ENCODE measurements at places on chromosomes 7 and 10. TPM values are rescaled to one million over a fixed set of nuclear protein-coding genes. Genes with fewer than 3 reads are reported as not detected.
A peak's percentile ranks its signal among the peaks of the same experiment; 100 is the strongest.

- DNase-seq, result peak; percentile 35
Measured at GRCh38 chr10:92573091-92573797, 649 bp downstream of the IDE start.

- no peak for DNase-seq
Measured at GRCh38 chr10:68166871-68167585, 57.7 kb downstream of the MYPN start.

GRCh38 chr7:115249080-115249479 is 327.2 kb downstream of the MDFIC start:
- DNase-seq, result no peak

DNA sequence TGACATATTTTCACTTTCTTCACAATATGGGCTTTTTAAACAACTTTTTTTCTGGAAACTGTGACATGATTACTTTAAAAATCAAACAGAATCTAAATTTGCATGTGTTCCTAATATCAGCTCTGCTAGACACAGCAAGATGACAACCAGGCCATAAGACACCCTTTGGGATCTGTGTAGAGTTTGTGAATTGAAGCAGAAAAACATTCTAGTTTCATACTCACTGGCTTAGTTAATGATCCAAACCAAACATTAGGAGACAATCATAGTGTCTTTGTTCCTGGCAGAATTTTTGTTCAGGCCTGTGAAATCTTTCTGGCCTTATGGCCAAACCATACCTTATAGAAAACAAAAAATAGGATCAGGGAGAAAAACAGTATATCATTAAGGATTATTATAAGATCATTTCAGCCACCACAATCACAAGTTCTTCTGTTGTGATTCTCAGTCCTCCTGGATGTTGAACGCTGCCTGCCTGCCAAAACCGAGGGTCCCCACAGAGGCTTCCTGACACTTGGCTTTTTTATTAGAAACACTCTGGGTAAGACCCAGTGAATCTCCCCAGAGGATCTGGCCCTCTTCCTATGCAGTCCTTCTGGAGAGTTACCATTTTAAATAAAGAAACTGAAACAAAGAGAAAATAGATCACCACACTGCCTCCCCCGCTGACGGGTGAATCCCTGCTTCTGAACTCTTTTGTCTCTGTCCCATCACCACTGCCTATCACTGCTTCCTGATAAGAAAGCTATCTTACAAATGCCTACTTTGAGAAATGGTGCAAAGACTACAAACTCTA is 79.2 kb upstream of the PPP1R3C start:
- DNase-seq, result no peak

DNA sequence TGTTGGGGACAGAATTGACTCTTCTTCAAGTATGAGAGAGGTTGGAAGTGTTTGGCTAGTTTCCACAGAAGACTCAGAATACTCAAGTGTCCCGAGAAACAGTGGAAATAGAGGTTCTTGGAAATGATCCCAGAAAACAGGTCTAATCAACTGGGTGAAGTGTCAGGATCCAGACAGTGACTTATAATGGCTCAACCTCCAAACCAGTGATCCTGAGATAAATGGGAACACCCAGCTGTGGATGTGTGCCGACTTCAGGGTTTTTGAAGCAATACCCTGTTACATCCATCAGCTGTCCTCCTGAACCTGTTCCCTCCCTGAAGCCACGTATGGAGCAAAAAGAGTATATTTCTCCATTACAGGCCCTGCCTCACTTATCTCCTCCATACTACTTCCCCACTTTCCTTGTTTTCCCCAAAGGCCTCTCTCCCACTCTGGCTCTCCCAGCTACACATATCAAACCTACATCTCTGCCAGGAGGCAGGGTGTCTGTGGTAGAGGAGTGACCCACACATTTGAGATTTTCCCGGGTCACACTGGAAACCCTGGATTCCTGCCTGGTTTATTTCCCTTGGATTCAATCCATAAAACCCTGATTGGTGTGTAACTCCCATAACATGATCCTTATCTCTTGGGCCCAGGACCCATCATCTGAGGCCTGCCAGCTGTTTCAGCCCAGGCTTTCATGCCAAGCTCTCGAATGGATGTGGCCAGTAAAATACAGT is 17.6 kb upstream of the ELOVL3 start:
- DNase-seq, result no peak

- peak; percentile 71 for DNase-seq
Measured at GRCh38 chr7:137935884-137936508, 65.9 kb downstream of the CREB3L2 start.

GRCh38 chr7:2195400-2196246 is 37.1 kb downstream of the MAD1L1 start:
- DNase-seq, result no peak

DNA sequence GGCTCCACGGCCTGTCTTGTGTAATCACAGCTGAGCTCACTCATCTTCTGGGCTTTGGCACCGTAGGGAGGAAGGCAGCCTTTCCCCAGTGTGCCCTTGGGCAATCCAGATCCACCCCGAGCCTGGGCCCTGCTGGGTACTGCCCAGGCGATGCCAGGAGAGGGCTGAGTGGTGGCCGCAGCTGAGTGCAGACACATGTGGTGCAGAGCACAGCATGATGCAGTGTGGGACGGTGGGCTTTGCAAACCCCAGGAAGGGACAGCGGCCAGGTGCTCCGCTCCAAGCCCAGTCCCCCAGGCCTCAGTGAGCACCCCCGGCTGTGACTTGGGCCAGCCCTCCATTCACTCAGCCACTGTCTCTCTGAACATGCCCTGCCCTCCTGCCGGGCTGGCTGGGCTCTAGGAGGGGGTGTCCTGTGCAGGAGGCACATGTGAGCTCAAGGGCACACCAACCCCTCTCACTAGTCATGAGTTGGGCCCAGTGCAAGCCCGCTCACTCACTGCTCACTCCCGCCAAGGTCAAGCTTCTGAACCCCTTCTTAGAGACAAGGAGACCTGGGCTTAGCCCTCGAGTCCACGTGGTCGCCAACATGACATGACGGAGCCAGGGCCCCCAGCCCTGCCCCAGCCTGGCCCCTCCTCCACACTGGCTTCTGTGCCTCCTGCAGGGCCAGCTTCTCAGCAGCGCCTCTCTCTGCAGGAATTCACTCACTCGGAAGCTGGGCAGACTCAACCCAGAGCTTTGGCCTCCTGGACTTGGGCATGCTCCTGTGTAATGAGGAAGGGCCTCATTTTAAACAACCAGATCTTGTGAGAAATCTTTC is 77.5 kb upstream of the INSIG1 start:
- no peak for DNase-seq

DNA sequence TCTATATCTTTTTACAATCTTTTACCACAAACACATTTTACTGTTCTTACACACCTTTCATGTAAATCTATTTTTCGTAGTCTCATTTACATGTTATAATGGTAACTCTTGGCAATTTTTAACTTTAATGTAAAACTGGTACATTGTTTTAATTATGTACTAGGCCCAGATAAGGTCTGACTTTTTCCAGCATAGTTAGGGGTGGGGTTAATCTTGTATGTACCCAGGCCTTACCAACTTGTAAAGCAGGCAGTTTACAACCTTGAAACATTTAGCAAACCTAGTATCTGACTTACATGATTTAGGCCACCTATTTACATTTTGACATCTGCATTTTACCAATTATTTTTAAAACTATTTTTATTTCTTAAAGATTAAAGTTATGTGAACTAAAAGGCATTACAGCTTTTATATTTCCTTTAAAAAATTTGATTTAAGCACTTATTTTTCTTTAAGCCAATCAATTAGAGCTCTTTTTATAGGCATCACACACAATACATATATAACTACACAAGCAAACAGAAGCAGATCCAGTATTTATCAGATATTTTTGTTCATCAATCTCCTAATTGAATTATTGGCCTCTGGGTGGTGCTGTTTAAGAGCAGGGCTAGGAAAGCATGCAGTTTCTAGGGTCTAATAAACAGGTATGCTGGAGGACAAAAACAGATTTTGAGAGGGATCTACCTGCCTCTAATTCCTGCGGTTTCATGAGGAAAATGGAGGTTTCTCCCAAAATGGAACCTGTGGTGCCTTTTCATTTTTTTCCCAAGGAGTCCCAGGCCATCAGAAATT is 19.7 kb upstream of the CROT start:
- DNase-seq, result no peak

DNA sequence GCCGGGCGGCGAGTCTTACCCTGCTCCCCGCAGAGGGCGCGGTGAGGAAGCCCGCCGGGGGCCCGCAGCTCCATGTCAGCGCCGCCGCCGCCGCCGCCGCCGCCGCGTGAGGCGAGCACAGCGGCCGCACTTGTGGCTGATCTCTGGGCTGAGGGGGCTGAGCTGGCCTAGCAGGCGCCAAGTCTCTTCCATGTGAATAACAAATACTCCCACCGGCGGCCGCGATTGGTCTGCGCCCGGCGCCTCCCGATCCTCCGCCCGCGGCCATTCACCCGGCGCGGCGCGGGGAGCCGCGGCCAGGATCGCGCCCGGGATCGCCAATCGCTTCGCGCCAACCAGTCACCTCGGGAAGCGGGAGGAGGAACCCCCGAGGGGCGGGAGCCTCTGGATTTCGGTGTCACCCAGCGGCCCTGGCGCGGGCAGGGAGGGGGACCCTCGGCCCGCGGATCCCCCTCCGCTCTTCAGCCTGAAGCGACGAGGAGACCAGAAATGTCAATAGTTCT is at the start of gene GRM8:
GRM8 (minus strand) TSS at position 164 of the 503 bp plus-strand sequence.
- DNase-seq, result peak; percentile 40

DNA sequence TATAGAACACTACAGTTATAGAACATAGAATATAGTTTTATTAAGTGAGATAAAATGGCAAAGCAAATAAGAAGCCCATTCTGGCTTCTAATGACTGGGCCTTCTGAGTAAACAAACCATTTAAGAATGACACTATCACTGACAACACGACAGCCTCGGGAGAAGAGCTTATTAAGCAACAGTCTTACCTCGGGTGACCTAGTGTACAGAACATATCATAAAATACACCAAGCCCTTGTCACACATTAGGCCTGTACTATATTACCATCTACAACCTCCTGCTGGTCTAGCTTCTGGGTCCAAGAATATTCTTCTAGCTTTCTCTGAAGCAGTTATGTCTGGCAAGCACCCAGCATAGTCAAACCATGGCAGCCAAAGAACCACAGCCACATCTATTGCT is 32.0 kb downstream of the CCDC186 start:
- no peak for DNase-seq

GRCh38 chr7:130276796-130277762 is 10.4 kb downstream of the CPA2 start:
- DNase-seq, result no peak

Gene ZNF92
- total RNA-seq, result 8.8 TPM

Gene CAMK2B
- total RNA-seq, result 0.80 TPM

Gene JCAD
- total RNA-seq, result 23.5 TPM

Gene LRGUK
- total RNA-seq, result 0.37 TPM

Gene LRRC18
- not detected for total RNA-seq

Gene MMD2
- not detected for total RNA-seq

Gene ZNF438
- 4.3 TPM for total RNA-seq

Gene SNX13
- 52.5 TPM for total RNA-seq

Gene FRMPD2
- total RNA-seq, result not detected

Gene KIF11
- total RNA-seq, result 10.2 TPM

Gene NPSR1
- 1.0 TPM for total RNA-seq

Gene CCL26
- total RNA-seq, result 0.91 TPM
